ENCODE measurements at places on chromosomes 13 and 19.

DNA sequence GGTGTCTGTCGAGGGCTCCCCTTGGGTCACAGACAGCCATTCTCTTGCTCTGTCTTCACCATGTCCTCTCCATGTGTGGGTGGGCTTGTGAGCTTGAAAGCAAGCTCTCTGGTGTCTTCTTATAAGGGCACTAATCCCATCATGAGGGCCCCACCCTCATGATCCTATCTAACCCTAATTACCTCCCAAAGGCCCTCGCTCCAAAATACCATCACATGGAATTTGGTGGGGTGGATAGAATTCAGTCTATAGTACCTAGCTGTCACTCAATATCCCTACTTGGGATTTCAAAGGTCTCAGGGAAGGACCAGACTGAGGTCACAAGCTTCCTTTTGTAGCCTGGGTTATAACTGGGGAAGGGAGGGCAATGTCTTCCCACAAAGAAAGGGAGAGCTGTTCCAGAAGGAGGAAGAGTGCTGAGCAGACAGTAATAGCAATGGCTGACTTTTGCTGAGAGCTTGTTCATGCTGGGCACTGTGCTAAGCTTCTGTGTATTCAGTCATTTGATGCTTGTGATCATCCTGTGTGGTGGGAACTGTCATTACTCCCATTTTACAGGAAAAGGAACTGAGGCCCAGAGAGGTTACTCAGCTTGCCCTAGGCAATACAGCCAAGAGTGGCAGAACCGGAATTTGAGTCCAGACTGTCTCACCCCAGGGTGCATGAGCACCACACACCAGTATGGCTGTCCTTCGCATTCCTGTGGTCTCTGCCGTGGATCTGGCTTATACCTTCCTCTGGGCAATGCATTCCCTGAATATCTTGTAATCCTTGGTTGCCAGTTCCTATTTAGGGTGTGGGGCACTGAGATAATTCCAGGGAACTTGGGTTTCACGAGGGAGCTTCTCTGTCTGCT, 8.2 kb downstream of the FXYD5 start:
- DNase-seq: no peak

DNA sequence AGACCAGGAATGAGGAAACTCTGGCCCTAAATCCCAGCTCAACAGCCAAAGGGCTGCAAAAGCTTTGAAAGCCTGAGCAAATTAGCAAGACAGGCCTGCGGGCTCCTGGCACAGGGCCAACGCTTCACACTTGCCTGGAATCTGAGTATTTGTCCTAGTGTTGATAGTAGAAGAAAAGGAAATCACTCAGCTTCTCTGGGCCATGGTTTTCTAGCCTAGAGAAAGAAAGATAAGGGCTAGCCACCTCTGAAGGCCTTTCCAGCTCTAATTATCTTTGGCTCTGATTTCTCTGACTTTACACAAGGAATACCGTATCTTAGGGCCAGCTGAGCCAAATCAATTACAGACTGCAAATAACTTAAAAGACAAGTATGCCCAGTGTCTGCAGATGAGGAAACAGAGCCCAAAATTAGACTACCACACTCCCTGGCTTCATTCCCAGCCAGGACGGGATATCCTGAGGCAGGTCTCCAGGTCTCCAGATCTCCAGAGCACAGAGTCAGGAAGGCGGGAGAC, 69.6 kb downstream of the STK24 start:
- DNase-seq: no peak

- DNase-seq: no peak
Measured at GRCh38 chr19:44608391-44608821, 5.0 kb upstream of the IGSF23 start.

DNA sequence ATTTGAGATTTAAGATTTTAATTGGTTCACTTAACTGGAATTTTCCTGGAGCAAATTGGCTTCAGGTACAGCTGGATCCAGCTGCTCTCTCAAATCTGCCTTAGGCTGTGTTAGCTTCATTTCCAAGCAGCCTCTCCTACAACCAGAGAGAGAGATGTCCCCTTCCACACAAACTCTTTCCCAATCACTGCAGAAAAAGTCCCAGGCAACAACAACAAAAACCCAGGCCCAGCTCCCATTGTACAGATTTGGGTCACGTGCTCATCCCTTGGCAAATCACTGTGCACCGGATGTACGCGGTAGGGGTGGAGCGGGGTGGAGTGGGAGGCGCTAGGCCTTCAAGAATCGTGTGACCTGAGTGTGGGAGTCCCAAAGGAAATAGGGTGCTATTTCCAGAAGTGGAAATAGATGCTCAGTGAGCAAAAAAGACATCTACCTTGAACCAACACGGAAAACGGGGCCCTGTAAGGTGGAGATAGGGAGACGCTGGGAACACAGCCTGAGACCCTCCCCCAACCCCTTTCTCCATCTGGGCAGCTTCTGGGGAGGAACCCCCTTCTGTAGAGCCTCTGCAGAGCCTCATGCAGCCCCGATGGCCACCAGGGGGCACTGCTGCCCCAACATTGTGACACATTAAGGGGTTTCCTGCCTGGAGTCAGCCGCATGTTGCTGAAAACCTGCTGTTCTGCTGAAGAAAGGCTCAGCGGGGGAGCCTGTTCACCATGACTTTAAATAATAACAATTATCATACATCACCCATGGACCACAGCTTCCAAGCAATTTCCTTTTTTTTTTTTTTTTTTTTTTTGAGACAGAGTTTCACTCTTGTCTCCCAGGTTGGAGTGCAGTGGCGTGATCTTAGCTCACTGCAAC, 25.4 kb downstream of the HPN start:
- DNase-seq: peak; percentile 49

- no peak for DNase-seq
Measured at GRCh38 chr13:23081901-23082300, 98.9 kb upstream of the SGCG start.

DNA sequence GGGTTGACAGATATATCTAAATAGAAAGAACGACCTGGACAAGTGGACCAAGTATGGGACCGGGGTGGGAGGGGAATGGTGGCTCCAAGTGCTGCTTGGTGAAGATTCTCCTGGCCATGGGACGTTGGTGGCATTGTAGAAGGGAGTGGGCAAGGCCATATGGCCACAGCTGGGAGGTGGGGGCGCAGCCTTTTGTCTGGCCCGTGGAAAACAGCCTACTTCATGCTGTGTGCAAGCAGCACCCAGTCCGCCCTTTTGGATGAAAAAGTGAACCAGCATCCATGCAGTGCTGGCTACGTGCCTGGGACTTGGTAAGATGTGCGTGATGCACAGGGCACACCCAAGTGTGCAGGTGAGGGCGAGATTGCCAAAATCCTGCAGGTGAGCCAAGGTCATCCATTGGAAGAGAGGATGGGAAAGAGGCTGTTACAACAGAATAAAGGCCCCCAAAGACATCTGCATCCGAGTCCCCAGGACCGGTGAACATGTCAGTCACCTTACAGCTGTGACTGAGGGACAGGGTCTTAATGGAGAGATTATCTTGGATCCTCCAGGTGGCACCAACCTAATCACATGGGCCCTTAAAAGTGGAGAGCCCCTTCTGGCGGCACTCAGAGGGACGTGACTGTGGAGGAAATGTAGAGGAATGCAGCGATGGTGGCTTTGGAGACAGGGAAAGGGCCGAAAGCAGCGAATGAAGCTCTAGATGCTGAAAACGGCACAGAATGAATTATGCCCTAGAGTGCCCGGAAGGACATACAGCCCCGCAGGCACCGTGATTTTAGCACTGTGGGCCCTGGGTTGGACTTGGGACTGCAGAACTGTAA, 40.8 kb downstream of the TEX29 start:
- no peak for DNase-seq

- DNase-seq: no peak
Measured at GRCh38 chr13:75800545-75800944, 164.4 kb downstream of the LMO7 start.

GRCh38 chr19:15555759-15556633, 47.7 kb downstream of the CYP4F22 start:
- peak; percentile 93 for DNase-seq

DNA sequence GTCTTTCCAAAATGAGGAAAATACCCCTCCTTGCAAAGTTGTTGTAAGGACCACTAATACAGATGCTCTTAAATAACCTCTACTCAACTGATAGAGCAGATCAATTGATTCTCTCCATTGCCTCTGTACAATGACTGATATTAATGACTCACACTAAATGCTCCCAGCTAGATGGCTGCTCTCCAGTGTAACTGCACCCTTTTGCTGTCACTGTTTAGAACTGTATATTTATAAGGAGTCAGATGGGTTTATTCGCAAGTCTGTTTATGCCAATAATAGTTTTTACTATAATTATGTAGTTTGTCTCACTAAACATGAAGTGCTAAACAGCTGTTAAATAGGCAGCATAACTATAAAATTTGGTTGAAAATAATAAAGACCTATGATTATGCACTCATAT, 21.0 kb upstream of the N4BP2L1 start:
- no peak for DNase-seq

DNA sequence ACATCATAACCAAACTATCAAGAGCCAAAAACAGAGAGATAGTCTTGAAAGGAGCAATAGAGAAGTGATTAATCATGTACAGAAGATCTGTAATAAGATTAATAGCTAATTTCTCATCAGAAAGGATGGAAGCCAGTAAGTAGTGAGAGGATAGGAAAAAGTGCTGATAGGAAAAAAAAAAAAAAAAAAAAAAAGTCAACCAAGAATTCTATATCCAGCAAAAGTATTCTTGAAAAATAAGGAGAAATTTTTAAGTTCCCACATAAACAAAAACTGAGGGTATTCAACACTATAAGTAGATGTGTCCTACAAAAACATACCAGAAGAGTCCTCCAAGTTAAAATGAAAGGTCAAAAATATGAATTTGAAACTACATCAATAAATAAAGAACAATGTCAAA, 218.7 kb upstream of the GPC6 start:
- no peak for DNase-seq

DNA sequence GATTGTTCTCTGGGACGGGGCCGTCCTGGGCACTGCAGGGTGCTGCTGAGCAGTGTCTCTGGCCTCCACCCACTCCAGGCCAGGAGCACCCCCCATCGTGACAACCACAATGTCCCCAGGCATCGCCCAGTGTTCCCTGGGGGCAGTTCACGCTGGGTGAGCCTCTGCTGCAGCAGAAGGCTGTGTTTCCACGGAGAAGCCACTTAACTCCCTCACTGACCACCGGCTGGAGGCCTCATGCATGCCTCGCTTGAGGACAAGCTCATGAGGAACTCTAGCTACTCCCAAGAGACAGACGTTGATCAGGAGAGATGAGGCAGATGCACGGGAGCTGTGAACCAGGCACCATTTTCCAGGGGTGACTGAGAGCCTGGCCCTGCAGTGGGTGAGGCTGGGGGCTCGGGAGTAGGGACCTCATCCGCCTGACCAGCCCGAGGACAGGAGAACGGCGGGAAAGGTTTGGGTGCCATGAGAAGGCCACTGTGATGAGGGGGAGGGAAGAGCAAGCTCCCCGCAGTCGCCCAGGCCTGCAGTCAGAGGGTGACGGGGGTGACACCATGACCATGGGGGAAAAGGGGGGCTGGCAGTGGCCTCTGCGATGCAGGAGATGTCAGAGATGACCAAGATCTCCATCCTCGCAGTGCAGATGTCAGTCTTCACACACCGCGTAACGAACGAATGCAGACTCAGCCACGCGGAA, 5.1 kb downstream of the SLC39A3 start:
- DNase-seq: no peak

GRCh38 chr13:37348916-37349643, 243.6 kb upstream of the CSNK1A1L start:
- no peak for DNase-seq

DNA sequence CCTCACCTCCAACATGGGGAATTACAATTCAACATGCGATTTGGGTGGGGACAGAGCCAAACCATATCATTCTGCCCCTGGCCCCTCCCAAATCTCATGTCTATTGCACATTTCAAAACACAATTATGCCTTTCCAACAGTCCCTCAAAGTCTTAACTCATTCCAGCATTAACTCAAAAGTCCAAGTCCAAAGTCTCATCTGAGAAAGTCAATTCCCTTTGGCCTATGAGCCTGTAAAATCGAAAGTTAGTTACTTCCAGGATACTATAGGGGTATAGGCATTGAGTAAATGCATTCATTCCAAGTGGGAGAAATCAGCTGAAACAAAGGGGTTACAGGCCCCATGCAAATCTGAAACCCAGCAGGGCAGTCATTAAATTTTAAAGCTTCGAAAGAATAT, 558.2 kb downstream of the IRS2 start:
- no peak for DNase-seq

DNA sequence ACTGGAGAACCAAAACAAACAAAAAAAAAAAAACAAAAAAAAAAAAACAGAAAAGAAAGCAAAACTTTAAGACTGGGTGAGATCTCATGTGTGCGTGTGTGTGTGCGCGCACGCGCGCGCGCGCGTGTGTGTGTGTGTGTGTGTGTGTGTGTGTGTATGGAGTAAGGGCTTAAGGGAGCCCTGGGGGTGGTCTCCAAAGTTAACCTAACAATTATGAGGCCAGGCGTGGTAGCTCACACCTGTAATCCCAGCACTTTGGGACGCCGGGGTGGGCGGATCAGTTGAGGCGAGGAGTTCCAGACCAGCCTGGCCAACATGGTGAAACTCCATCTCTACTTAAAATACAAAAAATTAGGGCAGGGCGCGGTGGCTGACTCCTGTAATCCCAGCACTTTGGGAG, 46.7 kb downstream of the CYP4F22 start:
- DNase-seq: no peak

DNA sequence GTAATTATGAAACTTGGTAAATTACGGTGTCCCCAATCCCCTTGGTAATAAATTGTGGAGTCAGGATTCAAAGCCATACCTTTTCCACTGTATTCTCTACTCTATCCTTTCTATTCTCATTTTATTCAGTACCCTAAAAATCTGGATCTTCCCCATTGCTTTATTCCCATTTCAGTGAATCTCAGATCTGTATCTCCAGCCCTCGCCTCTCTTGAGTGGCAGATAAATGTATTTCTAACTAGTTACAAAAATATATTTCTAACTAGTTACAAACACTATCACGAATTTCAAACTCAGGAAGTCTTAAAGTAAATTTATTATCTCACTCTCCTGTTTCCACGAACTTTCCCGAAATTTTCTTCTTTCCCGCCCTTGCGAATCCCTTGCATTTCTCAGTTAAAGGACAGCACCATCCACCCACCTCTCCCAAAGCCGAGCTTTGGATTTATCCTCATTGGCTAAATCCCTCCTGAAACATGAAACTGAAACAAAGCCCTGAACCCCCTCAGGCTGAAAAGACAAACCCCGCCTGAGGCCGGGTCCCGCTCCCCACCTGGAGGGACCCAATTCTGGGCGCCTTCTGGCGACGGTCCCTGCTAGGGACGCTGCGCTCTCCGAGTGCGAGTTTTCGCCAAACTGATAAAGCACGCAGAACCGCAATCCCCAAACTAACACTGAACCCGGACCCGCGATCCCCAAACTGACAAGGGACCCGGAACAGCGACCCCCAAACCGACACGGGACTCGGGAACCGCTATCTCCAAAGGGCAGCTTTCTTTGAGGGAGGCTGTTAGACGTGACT, 164.3 kb upstream of the PABPC3 start:
- DNase-seq: no peak

- no peak for DNase-seq
Measured at GRCh38 chr13:106445996-106446395, 89.5 kb downstream of the EFNB2 start.

DNA sequence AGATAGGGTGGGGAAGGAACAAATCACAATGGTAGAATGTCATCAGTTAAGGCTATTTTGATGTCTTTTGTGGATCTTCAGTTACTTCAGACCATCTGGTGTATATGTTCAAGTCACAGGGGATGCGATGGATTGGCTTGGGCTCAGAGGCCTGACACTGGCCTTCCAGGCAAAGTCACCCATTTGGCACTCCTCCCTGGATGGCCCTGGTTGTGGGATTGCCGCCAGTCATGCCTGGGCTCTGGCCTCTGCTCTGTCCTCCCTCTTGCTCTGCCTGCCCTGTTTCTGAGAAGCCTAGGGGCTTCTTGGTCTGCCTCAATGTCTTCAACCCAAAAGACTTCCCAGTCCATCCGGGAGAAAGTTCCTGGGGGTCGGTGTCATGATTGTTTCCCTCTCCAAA, 50.2 kb downstream of the ZNF146 start:
- DNase-seq: no peak
